ENCODE measurements at places on chromosomes 2 and 18.

DNA sequence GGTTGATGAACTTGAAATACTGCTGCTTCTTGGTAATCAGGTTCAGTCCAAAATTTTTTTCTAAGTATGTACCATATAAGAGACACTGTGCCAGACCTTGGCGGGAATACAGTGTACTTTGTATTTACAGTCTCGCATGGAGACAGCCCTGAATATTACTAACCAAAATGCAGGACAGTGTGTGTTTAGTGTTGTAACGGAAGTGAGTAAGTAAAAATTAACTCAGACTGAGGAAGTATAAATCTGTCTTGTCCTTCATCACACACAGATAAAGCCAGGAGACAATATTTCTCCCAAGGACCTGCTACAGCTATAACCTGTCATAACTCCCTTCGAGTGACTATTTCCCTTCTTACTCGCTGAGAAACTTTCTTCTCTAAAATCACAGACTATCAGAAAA lies 76.9 kb downstream of the ACTR3 start:
- H3K4me3 ChIP-seq = no peak overlapping the region
- H3K36me3 ChIP-seq = peaks cover 7% of the 10 kb centered on the region
- DNase-seq = no peak
- no peaks in the 10 kb centered on the region for H3K27me3 ChIP-seq
- no peaks in the 10 kb centered on the region for H3K4me1 ChIP-seq
- no peak overlapping the region for H3K27ac ChIP-seq

GRCh38 chr2:23207871-23208270 lies 177.1 kb upstream of the KLHL29 start:
- H3K36me3 ChIP-seq = no peaks in the 10 kb centered on the region
- no peaks in the 10 kb centered on the region for H3K4me1 ChIP-seq
- H3K27ac ChIP-seq = no peak overlapping the region
- DNase-seq = no peak
- no peaks in the 10 kb centered on the region for H3K27me3 ChIP-seq
- no peak overlapping the region for H3K4me3 ChIP-seq

DNA sequence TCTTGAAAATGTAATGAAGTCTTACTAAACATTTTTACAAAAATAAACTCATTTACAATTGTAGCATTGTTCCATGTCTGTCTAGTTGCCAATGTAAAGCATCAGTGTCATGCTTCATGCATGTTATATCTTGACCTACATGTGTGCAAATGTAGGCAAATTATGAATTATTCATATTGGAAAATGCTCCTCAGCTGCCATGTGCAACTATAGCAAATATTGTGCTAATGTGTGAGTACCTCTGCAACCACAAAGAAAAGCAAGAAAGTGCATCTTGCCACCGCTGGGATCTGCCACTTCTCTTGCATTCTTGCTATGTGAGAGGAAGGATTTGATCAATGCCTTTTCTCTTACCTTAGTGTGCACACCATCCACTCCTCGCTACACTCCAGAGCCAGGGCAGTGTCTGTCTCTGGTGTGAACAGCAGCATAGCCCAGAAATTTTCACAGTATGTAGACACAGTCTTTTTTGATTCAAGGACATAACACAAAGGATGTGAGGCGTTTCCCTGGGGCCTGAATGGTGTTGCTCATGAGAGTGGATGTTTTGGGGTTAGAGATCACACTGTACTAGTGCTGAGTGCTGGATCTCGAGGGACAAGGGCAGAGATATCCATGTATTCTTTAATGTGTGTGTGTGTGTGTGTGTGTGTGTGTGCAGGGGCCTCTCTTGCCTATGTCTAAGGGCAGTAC lies 47.6 kb upstream of the HAAO start:
- H3K36me3 ChIP-seq = no peaks in the 10 kb centered on the region
- H3K4me3 ChIP-seq = no peak overlapping the region
- peak; percentile 60 for DNase-seq
- H3K27ac ChIP-seq = peak overlapping the region; percentile 70
- H3K4me1 ChIP-seq = peaks cover 19% of the 10 kb centered on the region

DNA sequence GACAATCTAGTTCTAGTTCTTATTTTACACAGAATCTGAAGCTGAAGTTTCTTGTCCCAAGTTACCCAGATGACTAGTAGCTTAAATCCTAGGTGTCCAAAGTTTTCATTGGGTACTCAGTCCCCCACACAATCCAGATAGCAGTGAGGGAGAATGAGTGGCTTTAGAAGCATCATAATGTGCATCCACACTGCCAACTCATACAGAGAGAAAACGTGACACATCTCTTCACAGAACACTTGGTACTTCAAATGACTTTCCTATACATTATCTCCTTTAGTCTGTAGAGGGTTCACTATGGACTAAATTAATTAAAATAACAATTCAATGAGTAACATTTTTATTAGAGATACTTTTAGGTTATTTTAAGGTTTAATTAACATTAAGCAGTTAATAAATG lies 45.2 kb downstream of the STRADB start:
- DNase-seq = no peak
- no peak overlapping the region for H3K4me3 ChIP-seq
- H3K27ac ChIP-seq = no peak overlapping the region
- no peaks in the 10 kb centered on the region for H3K27me3 ChIP-seq
- H3K4me1 ChIP-seq = no peaks in the 10 kb centered on the region
- H3K36me3 ChIP-seq = no peaks in the 10 kb centered on the region

DNA sequence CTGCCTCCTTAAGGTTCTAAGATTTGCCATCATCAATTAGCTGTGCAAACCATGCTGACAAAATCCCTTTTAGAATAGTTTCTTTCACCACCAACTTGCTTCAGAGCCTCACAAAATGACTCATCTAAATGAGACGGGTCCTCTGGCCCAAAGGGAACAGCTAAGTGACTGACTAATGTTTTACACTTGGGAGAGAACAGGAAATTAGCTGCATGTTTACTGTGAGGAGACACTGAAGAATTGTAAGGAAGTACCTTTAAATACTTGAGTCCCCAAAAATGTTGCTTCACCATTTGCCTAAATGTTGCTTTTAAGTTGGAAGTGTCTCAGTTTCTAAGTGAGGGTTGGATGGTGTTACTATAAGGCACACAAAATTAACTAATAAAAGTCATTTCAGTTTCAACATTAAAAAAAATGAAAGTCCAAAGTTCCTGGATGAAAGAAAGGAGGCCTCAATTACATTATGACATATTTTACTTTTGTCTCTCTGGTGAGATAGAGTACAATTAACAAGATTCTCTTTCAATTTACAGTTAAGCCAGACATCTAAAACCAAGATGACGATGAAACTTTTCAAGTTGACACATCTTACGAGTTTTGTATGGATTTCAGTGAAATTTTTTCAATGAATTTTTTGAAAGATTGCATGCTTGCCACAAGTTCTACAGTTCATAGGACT lies 229.1 kb upstream of the FN1 start:
- no peak overlapping the region for H3K4me3 ChIP-seq
- H3K36me3 ChIP-seq = no peaks in the 10 kb centered on the region
- H3K27me3 ChIP-seq = no peaks in the 10 kb centered on the region

GRCh38 chr2:238313991-238314350 lies 6.3 kb upstream of the TRAF3IP1 start:
- no peak for DNase-seq
- H3K27me3 ChIP-seq = no peaks in the 10 kb centered on the region
- no peak overlapping the region for H3K27ac ChIP-seq
- H3K4me1 ChIP-seq = no peaks in the 10 kb centered on the region

- no peaks in the 10 kb centered on the region for H3K4me1 ChIP-seq
- no peak overlapping the region for H3K4me3 ChIP-seq
- H3K27ac ChIP-seq = no peak overlapping the region
- H3K27me3 ChIP-seq = no peaks in the 10 kb centered on the region
Measured at GRCh38 chr2:100301881-100302584, 20.3 kb downstream of the LONRF2 start.

- H3K27me3 ChIP-seq = no peaks in the 10 kb centered on the region
- no peaks in the 10 kb centered on the region for H3K4me1 ChIP-seq
- H3K36me3 ChIP-seq = no peaks in the 10 kb centered on the region
Measured at GRCh38 chr2:143133783-143134182, 4.6 kb downstream of the ARHGAP15 start.

GRCh38 chr2:75598589-75599155 lies 37.9 kb upstream of the EVA1A start:
- no peak overlapping the region for H3K4me3 ChIP-seq
- H3K4me1 ChIP-seq = no peaks in the 10 kb centered on the region
- no peak for DNase-seq
- H3K36me3 ChIP-seq = no peaks in the 10 kb centered on the region

GRCh38 chr18:3722649-3723433 lies 272.9 kb downstream of the TGIF1 start:
- H3K27ac ChIP-seq = no peak overlapping the region
- no peaks in the 10 kb centered on the region for H3K36me3 ChIP-seq
- no peaks in the 10 kb centered on the region for H3K27me3 ChIP-seq
- DNase-seq = no peak
- no peak overlapping the region for H3K4me3 ChIP-seq

GRCh38 chr2:43185146-43185545 lies 41.3 kb downstream of the ZFP36L2 start:
- no peaks in the 10 kb centered on the region for H3K27me3 ChIP-seq
- no peaks in the 10 kb centered on the region for H3K36me3 ChIP-seq
- no peak for DNase-seq
- no peak overlapping the region for H3K4me3 ChIP-seq
- no peak overlapping the region for H3K27ac ChIP-seq

- no peaks in the 10 kb centered on the region for H3K4me1 ChIP-seq
- no peak for DNase-seq
- H3K27me3 ChIP-seq = no peaks in the 10 kb centered on the region
- H3K36me3 ChIP-seq = no peaks in the 10 kb centered on the region
Measured at GRCh38 chr2:179818546-179818945, 42.9 kb downstream of the ZNF385B start.

- no peaks in the 10 kb centered on the region for H3K27me3 ChIP-seq
- peak overlapping the region; percentile 83 for H3K4me3 ChIP-seq
- H3K27ac ChIP-seq = peak overlapping the region; percentile 98
Measured at GRCh38 chr2:134917360-134917865, 1.2 kb upstream of the CCNT2 start.

GRCh38 chr18:34809451-34810072 lies 99.5 kb downstream of the DTNA start:
- peaks cover 9% of the 10 kb centered on the region for H3K4me1 ChIP-seq
- no peaks in the 10 kb centered on the region for H3K27me3 ChIP-seq
- peak; percentile 69 for DNase-seq
- no peak overlapping the region for H3K4me3 ChIP-seq

DNA sequence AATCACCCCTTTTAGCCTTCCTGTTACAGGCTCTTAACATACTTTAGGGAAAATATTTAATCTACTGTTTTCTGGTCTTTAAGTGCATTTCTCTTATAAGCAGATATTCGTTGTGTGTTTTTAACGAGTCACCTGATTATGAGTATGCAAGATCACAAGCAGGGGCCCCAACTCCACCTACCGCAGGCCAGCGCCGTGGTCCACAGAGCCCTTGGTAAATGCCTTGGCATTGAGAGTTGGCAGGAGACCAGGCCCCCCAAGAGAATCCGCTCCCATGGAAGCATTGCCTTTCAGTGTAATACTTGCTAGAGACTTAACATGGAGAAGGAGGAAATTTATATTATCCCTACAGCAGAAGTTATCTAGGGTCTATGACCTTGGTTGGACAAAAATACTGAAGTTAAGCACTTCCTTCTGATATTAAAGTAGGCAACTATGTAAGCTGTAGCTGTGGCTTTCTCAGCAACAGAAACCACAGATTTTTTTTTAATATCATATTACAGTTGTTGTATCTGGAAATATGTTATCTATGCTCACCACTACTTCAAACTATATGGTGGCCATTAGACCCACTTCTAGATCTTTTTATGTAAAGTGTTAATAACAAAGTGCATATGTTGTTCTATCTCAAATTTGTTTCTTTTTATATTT lies 241.8 kb upstream of the MGAT5 start:
- H3K27ac ChIP-seq = no peak overlapping the region
- no peaks in the 10 kb centered on the region for H3K36me3 ChIP-seq
- no peaks in the 10 kb centered on the region for H3K4me1 ChIP-seq
- no peak overlapping the region for H3K4me3 ChIP-seq
- no peak for DNase-seq

DNA sequence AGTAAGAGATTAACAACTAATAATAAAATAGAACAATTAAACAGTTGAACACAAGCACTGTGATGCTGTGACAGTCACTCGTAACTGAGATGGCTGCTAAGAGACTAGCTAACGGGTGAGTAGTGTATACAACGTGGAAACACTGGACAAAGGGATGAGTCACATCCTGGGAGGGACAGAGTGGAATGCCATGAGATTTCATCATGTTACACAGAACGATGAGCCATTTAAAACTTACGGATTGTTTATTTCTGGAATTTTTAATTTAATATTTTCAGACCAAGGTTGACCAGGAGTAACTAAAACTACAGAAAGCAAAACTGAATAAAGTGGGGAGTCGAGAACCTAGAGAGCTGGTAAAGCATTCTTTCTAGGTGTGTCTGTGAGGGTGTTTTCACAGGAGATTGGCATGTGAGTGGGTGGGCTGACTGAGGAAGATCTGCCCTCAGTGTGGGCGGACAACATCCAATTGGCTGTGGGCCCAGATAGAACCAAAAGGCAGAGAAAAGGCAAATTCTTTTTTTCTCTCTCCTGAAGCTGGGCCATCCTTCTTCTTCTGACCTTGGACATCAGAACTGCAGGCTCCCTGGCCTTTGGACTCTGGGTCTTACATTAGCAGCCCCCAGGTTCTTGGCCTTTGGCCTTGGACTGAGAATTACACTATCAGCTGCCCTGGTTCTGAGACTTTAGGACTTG lies 14.6 kb downstream of the TMSB10 start:
- peaks cover 6% of the 10 kb centered on the region for H3K4me1 ChIP-seq
- no peaks in the 10 kb centered on the region for H3K36me3 ChIP-seq
- H3K4me3 ChIP-seq = no peak overlapping the region
- H3K27ac ChIP-seq = peak overlapping the region; percentile 68

DNA sequence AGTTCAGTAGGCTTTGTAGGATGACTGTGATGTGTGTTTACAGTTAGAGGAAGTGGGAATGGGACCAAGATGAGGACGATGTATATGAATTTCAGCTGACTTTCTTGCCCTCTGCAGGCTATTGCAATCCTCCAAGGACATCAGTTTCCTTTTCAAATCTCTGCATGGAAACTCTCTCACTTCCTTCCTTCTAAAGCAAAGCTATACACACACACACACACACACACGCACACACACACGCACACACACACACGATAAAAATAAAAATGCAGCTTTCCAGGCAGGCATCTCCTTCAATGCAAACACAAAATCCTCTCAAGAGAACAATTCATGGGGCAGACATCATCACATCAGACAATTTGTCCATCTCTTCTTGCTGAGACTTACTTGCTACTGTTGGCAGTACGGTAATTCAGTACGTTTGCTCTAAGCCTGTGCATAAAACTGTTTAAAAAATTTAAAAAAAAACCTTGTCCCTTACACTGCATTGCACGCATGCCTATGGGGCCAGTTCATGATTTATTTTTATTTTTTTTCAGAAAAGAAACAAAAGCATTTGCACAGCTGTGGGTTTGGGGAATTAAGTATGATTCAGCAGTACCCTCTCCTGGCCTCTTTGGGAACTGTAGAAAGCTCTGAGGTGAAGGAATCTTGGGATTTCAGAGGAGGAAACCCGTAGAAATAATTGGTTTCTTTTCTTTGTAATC lies 27.1 kb upstream of the ICOS start:
- H3K4me1 ChIP-seq = peaks cover 7% of the 10 kb centered on the region
- no peaks in the 10 kb centered on the region for H3K27me3 ChIP-seq
- H3K27ac ChIP-seq = peak overlapping the region; percentile 47
- no peaks in the 10 kb centered on the region for H3K36me3 ChIP-seq

- no peak for DNase-seq
- peak overlapping the region; percentile 66 for H3K4me3 ChIP-seq
- H3K36me3 ChIP-seq = no peaks in the 10 kb centered on the region
- peaks cover 4% of the 10 kb centered on the region for H3K4me1 ChIP-seq
Measured at GRCh38 chr2:56184500-56185011, 766 bp downstream of the CCDC85A start.

GRCh38 chr18:62788876-62789275 lies 73.5 kb downstream of the PHLPP1 start:
- H3K4me3 ChIP-seq = no peak overlapping the region
- H3K27me3 ChIP-seq = no peaks in the 10 kb centered on the region
- DNase-seq = no peak
- H3K27ac ChIP-seq = no peak overlapping the region
- H3K4me1 ChIP-seq = no peaks in the 10 kb centered on the region
- no peaks in the 10 kb centered on the region for H3K36me3 ChIP-seq

All from ascending aorta (tissue), 2 donors.